ENCODE measurements at places on chromosomes 6 and 20. TPM values are rescaled to one million over a fixed set of nuclear protein-coding genes. Genes with fewer than 3 reads are reported as not detected.

Gene SSTR4
- polyA plus RNA-seq, result not detected

Gene TMEM217
- polyA plus RNA-seq, result not detected

Gene PNPLA1
- 0.26 TPM for polyA plus RNA-seq

Gene ADGRF1
- polyA plus RNA-seq, result not detected

Gene BHLHE23
- polyA plus RNA-seq, result not detected

Gene JARID2
- polyA plus RNA-seq, result 25.0 TPM

Gene DEFB128
- polyA plus RNA-seq, result not detected

Gene FGD2
- not detected for polyA plus RNA-seq

Gene LY6G6D
- polyA plus RNA-seq, result not detected

Gene IL17A
- polyA plus RNA-seq, result not detected

Gene CST7
- polyA plus RNA-seq, result not detected

Gene RNF5
- 369 TPM for polyA plus RNA-seq

Gene KDM1B
- polyA plus RNA-seq, result 19.6 TPM

Gene COX4I2
- not detected for polyA plus RNA-seq

Gene SLC2A10
- polyA plus RNA-seq, result not detected

Gene CHRNA4
- polyA plus RNA-seq, result 6.8 TPM

Gene DTD1
- polyA plus RNA-seq, result 337 TPM

Gene MTFR2
- 1.4 TPM for polyA plus RNA-seq

Gene HUS1B
- polyA plus RNA-seq, result 1.8 TPM

Gene AARS2
- 14.0 TPM for polyA plus RNA-seq

Gene C4A
- 4.4 TPM for polyA plus RNA-seq

Gene AMD1
- polyA plus RNA-seq, result 77.6 TPM

Gene TFAP2A
- polyA plus RNA-seq, result not detected

Gene MUC21
- polyA plus RNA-seq, result not detected

Gene PPP1R16B
- 1.9 TPM for polyA plus RNA-seq

Gene GRIK2
- 103 TPM for polyA plus RNA-seq

Gene CDSN
- not detected for polyA plus RNA-seq

Gene ISM1
- polyA plus RNA-seq, result not detected

Gene PROKR2
- polyA plus RNA-seq, result not detected

Gene GDAP1L1
- polyA plus RNA-seq, result 216 TPM

Gene SEL1L2
- polyA plus RNA-seq, result not detected

Gene PAK5
- 47.0 TPM for polyA plus RNA-seq

Gene MAP7
- 5.1 TPM for polyA plus RNA-seq

Gene IL20RA
- not detected for polyA plus RNA-seq

Gene SCAND1
- polyA plus RNA-seq, result 194 TPM

Gene B3GAT2
- 5.6 TPM for polyA plus RNA-seq

Gene SIGLEC1
- polyA plus RNA-seq, result not detected

Gene CD40
- polyA plus RNA-seq, result not detected

Gene PRPH2
- polyA plus RNA-seq, result not detected

Gene HLA-DQB1
- not detected for polyA plus RNA-seq

Gene OCSTAMP
- polyA plus RNA-seq, result not detected

Gene STX11
- not detected for polyA plus RNA-seq

All from neural cell (in vitro differentiated cells).